Activated CD8-positive, alpha-beta T cell treated with anti-CD3 and anti-CD28 coated beads for 36 hours (primary cell): ENCODE measurements at places on chromosomes 4 and X. TPM values are rescaled to one million over a fixed set of nuclear protein-coding genes. Genes with fewer than 3 reads are reported as not detected.

The BRCC3 gene
- 30.0 TPM for total RNA-seq

The SCRG1 gene
- not detected for total RNA-seq

The NKX1-1 gene
- total RNA-seq, result not detected

The ARHGAP36 gene
- total RNA-seq, result not detected

The CXCL8 gene
- not detected for total RNA-seq

The GRID2 gene
- not detected for total RNA-seq

The MAP7D2 gene
- 0.63 TPM for total RNA-seq

The CXCL3 gene
- not detected for total RNA-seq

The DKK2 gene
- total RNA-seq, result not detected

The TLR3 gene
- total RNA-seq, result not detected

The XAGE1A gene
- not detected for total RNA-seq

The SFRP2 gene
- total RNA-seq, result not detected

The IL9R gene
- total RNA-seq, result 3.8 TPM

The FSTL5 gene
- total RNA-seq, result not detected

The CRMP1 gene
- not detected for total RNA-seq

The HS6ST2 gene
- 0.47 TPM for total RNA-seq

The CT45A10 gene
- not detected for total RNA-seq

The TLR6 gene
- 2.0 TPM for total RNA-seq

The DMRTC1B gene
- total RNA-seq, result not detected

The CEP135 gene
- total RNA-seq, result 12.9 TPM

The TMEM150C gene
- total RNA-seq, result not detected

The SMARCA1 gene
- total RNA-seq, result 0.34 TPM

The MAOB gene
- not detected for total RNA-seq

The STOX2 gene
- total RNA-seq, result not detected

The NKX6-1 gene
- total RNA-seq, result not detected

The DSPP gene
- not detected for total RNA-seq

The TMPRSS11B gene
- not detected for total RNA-seq

The MSANTD1 gene
- 0.43 TPM for total RNA-seq

The PDZD4 gene
- total RNA-seq, result 1.4 TPM

The L1CAM gene
- total RNA-seq, result 2.2 TPM

The ESX1 gene
- total RNA-seq, result not detected

The C1QTNF7 gene
- total RNA-seq, result not detected

The CCDC120 gene
- total RNA-seq, result 3.5 TPM

The MAGEA10 gene
- not detected for total RNA-seq

The SLC39A8 gene
- 61.6 TPM for total RNA-seq

The YY2 gene
- total RNA-seq, result 2.3 TPM

The TRIM60 gene
- total RNA-seq, result not detected

The GPR78 gene
- not detected for total RNA-seq

The NAP1L3 gene
- total RNA-seq, result 1.6 TPM
